ENCODE measurements at places on chromosomes 2 and 18. TPM values are rescaled to one million over a fixed set of nuclear protein-coding genes. Genes with fewer than 3 reads are reported as not detected.

Gene L3MBTL4
- total RNA-seq, result 0.49 TPM

DNA sequence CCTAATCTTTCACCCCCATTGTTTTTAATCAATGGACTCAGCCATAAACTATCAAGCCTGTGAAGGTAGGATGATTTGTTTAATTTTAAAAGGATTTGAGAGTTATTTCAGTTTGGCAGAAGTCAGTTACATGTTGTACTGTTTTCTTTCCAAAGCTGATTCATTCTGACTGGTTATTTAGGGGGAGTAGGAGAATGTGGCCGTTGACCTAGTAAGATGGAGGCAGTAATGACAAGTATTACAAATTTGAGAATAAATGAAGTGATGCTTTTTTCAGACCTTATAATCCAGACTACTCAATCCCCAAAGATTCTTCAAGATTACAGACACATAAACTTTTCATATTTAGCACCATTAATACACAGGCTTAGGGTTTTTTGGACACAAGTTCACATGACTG is 4.3 kb downstream of the EPHA4 start:
- no peak for DNase-seq

Gene HOXD12
- not detected for total RNA-seq

Gene COL6A3
- 2.1 TPM for total RNA-seq

Gene HADHB
- total RNA-seq, result 67.1 TPM

- no peak for DNase-seq
Observed at GRCh38 chr18:4119127-4119648, 335.9 kb downstream of the DLGAP1 start.

DNA sequence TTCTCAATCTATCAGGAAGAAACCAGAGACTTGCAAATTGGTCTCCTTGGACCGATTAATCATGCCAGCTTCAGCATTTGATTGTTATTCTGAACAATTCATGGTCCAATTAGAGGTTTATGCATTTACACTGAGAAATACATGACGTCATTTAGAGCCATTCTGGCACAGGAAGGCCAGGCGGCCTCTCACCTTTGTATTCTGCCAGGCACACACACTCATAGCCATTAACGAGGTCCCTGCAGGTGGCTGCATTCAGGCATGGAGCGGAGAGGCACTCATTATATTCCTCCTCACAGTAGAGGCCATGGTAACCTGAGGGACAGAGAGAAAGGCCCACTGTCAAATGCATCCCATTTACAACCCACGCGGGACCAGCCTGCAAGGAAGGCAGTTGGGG is 146.8 kb upstream of the PID1 start:
- DNase-seq, result no peak

Gene SETBP1
- total RNA-seq, result 0.09 TPM

DNA sequence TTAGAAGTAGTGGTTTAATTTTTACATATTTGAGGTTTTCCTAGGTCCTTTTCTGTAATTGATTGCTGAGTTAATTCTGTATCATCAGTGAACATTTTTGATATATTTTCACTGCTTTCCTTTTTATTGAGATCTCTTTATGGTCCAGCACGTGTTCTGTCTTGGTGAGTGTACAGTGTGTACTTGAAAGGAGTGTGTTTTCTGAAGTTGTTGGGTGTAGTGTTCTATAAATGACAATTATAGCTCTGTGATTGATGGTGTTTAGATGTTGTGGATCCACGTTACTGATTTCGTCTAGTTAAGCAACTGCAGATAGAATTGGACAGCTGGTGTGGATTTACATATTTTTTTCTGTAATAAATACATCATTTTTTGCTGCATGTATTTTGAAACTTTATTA is 32.7 kb downstream of the AGFG1 start:
- DNase-seq, result no peak

DNA sequence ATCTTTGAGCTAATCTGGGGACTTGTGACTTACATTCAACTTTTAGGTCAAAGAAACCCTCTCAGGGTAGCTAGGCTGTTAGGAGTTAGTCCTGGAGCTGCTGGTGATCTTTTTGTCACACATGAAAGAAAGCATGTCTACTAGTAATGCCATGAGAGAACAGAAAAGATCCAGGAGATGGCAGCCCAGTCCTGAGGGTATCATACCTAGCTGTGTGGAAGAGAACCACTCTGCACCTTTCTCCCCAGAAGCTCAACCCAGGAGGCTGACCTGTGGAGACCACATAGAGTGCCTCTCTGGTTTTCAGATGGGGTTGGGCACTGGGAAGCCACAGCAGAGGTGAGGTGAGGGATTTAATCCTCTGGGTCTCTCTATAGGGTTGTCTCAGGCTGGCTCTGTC is 460.2 kb upstream of the UBE2E3 start:
- DNase-seq, result no peak

Gene ASNSD1
- 46.9 TPM for total RNA-seq

DNA sequence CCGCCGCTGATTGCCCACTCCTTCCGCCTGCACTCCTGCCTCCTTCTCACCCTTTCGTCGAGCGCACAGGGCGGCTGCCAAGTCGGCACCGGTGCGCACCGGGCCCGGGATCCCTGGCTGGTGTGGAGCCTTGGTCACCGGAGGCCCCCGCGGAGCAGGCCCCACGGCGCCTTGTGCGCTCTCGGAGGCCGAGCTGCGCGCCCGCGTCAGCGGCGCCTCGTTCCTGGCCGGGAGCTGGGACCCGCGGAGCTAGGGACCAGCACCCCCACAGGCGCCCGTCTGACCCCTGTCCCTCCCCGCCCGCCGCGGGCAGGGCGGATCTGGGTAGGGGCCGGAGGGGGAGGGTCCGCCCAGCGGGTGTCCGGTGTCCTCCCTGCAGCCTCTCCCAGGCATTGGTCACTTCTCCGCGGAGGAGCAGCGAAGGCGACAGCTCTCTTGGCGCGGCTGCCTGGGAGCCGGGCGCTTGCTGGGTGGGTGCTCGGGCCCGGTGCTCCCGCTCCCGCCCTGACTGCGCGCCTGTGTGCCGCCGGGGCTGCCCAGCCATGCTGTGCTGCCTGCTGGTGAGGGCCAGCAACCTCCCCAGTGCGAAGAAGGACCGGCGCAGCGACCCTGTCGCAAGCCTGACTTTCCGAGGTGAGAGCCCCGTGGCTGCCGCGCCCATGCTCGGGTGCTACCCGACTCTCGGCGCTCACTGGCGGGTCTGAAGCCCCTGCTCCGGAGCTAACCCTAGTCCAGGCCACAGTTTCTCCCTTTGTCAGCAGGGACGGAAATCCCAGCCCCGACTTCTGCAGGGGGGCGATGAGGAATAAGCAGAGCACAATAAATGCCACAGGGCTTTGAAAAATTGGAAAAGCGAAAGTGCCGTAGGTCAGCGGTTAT is 13.2 kb downstream of the DYSF start:
- DNase-seq, result no peak

- DNase-seq, result no peak
Observed at GRCh38 chr2:102487761-102488462, 14.9 kb downstream of the SLC9A4 start.

DNA sequence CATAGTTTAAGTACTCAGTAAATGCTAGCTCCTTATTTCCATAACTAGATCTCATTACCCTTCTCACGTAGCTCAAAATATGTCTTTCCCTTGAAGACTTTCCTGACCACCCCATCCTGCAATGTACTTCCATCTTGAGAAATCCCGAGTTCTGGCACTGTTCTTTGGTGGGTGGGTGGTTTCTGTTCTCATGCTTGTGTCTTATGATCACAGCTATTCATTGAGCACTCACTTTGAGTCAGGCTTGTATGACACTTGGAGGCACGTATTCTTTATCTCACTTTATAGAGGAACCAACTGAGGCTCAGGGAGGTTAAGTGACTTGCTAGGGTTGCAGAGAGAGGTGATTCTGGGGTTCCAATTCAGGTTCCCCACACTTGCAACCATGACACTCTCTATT is 9.0 kb upstream of the CLIP4 start:
- DNase-seq, result no peak

DNA sequence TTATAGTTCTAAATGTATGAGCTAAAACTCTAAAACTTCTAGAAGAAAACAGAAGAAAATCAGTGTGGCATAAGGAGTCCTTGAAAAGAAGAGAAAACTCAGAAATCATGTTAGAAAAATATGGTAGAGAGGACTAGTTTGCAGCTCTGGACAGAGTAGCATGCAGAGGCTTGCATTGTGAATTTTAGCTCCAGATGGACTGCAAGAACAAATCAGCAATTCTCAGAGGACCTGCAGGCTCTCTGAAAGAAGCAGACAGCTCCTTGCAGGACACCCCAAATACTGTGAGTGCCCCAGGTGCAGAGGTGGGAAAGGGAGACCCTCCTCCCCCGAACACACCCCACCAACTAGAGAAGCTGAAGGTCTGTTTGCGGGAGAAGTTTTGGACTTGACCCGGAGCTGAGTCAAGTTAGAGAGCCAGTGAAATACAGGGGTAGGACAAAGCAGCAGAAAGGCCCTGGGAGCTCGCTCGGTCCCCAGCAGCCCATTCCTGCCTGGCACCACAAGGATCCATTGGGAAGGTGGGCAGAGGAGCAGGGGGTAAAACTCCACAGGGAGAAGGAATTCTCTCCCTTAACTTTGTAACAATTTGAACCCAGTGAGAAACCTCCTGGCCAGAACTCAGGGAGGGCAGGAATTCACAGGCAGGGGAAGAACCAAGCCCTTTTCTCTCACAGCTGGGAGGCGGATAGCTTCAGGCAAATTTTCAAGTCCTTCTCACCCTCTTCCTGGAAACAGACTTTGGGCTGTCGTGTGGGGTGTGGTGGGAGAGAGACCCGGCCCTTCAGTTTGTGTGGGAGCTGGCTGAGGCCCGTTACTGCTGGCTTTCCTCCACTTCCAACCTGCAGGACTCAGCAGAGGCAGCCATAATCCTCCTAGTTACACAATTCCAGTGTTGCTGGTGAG is 216.2 kb upstream of the SLC35G4 start:
- DNase-seq, result no peak

GRCh38 chr2:905833-906140 is 44.9 kb upstream of the SNTG2 start:
- no peak for DNase-seq

Gene LIMS1
- total RNA-seq, result 130 TPM

DNA sequence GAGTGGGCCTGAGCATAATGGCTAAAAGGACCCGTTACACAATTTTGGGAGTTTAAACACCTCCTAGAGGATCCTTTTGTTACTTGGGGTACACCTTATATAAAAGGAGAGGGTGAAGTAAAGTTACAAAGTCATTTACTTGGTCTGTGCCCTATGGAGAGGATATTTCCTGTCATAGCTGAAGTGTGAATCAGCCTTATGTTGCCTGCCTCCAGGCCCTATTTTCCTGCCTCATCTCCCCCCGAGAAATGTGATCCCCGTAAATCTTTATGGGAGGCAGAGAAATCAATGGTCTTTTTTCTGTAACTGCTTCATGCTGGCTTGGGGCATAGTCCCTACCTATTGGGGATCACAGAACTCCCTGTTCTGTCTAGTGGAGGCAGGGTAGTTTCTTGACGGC is 906.6 kb downstream of the DSC3 start:
- DNase-seq, result no peak

DNA sequence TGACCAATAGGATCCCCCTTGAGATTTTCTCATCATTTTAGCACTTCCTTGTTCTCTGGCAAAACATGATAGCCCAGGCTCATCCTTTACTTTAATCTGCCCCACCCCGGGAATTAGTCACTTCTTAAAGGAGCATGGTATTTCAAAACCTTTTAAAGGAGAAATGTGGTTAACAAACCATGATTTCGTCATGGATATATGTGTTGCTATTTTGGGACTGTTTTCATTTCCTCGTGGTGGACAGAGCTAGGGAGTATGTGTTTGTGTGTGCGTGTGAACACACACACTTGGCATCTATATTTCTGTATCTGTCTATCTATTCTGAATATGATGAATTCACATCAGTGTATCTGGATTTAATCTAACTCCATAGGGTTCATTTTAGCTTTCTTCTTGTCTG is 128.1 kb downstream of the BIRC6 start:
- no peak for DNase-seq

GRCh38 chr2:1170241-1170640 is 219.6 kb downstream of the SNTG2 start:
- DNase-seq, result no peak

DNA sequence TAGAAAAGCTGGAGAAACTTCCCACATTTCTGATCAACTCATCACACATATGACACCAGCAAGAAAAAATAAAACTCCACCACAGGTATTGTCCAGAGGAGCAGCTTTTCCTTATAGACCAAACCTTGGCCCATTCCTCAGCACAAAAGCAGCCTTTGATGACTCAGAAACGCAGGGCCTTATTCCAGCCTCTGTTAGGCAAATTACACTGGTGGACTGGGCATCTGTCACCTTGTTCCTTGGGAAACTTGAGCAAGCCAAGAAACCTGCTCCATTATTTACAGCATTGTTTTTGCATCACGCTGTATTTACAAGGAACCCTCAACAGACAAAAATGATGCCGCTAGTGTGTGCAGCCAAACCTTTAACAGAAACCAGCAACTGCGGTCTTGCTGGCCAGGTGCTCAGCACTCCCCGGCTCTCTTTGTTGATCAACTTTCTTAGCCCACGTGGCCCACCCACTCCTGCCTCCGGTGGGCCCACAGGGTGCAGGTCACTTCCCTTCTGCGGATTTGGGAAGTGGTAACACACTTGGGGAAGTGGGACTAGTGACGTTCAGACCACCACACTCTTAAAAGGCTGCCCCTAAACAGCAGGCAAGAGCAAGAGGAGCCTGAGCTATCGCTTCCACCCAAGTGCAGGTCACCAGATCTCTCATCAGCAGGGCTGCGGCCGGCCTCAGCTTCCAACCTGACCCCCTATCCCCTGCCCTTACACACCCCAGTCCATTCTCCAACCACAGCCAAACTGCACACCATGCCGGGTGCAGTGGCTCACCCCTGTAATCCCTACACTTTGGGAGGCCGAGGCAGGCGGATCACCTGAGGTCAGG is 1.5 kb downstream of the AP1S3 start:
- DNase-seq, result no peak

Gene EFHD1
- total RNA-seq, result 1.4 TPM

Gene KIF1A
- total RNA-seq, result not detected

GRCh38 chr2:99926986-99927385 is 215.4 kb downstream of the AFF3 start:
- no peak for DNase-seq

DNA sequence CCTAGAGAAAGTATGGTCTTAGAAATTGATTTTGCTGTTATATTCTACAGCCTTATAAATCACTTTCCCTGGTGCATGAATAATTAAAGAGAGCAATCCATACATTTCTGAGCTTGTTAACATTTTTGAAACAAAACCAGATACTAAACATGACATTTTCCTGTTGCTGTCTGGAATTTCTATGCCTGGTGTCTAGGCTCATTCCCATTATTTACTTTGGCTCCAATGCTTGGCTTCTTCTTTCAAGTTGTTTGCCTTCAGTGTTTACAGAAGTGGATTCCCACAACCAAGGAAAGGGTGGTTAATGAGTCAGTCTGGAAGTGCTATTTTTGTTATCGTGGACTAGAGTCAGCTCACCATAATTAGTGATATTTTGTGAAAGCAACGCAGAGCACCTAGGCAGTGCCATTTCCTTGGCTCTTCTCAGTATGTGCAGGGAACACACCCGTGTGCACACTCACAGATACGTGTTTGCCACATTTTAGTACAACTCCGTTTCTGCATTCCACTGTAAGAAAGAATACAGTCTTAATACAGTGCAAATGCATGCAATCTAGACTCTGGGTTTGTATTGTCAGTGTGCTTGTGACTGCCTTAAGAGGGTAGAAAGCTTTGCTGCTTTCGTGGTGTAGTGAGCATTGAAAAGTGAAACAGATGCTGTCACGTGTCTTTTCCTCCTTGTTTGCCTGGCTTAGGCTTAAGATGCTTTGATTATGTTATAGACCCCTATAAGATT is 185.0 kb upstream of the RASGRP3 start:
- DNase-seq, result no peak

- DNase-seq, result no peak
Observed at GRCh38 chr2:190600293-190601103, 48.4 kb upstream of the NAB1 start.

GRCh38 chr2:118554616-118555015 is 292.8 kb downstream of the EN1 start:
- no peak for DNase-seq

GRCh38 chr2:75100011-75100800 is 99.1 kb downstream of the TACR1 start:
- no peak for DNase-seq

Data from CD4-positive, alpha-beta memory T cell (primary cell).